Anterior cingulate cortex (tissue), 58 donors: ENCODE measurements at places on chromosomes 2 and 18.

DNA sequence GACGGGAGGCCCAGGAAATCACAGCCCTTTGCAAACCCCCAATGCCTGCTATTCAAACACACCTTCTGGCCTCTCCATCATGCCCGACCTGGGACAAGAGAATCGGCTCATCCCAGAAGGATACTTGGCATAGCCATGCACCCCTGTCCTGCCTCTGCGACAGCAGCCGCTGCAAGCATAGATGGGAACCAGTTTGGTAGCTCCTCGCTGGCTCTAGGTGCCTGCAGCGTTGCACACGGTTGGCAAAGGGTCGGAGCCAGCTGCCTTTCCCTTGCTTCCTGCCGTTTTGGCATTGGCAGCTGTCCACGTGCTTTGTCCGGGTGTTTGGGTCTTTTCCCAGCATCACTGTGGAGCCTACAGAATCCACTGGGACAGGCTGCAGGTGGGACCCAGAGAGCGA, 76.9 kb downstream of the TWIST2 start:
- DNase-seq: no peak

DNA sequence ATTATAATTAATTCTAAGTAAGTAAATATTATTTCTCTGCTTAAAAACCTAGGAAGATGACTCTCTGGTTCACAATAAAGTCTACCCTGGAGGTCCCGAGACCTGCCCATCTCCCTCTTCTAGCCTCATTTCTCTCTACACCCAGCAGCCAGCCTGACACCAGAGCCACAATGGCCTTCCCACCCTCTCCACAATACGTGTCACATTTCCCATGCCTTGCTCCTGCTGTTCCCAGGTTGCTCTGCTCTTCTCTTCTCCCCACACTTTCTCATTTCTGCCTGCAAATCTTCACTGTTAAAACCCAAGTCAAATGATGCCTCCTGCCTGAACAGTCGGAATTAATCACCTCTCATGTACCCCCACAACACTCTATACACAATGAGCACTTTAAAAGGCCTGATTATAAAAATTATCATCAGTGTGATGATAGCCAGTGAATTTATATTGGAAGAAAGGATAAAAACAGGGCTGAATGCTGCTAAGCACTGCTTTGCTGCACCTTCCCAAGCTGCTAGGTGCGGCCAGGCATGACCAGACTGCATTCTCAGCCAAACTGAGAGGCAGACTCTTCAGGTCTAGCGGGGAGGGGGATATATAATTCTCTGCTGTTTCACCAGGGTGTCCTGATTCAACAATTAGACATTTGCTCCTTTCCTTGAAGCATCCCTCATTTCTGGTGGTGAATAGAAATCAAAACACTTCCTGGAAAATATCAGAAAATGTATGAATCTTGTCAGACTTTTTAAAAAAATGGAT, 160.6 kb downstream of the DTNA start:
- DNase-seq: no peak

DNA sequence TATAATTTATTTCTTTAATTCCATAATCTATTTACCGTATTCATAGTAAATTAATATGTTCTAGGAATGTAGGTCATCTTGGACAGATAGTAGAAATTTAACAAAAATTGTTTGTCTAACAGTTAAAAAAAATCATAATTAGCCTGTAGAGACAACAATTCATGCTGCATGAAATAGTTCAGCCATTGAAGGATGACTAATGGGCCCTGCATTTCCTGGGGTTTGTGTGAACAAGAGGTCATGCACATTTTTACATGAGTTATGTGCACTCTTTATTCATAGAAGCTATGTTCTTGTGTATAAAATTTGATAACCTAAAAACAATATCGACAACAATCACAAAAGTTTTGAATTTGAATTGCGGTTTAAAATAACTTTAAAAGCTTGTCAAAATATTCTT, 1663.6 kb downstream of the SUCLG1 start:
- no peak for DNase-seq

GRCh38 chr2:55230551-55230950, 1.5 kb downstream of the CLHC1 start:
- no peak for DNase-seq

GRCh38 chr18:13514558-13514957, 211.8 kb downstream of the FAM210A start:
- no peak for DNase-seq

- DNase-seq: no peak
Measured at GRCh38 chr18:44958040-44958439, 277.4 kb downstream of the SETBP1 start.

- DNase-seq: no peak
Measured at GRCh38 chr2:60596411-60596810, 43.0 kb upstream of the BCL11A start.

GRCh38 chr18:58668211-58668610, 3.1 kb upstream of the MALT1 start:
- DNase-seq: no peak

DNA sequence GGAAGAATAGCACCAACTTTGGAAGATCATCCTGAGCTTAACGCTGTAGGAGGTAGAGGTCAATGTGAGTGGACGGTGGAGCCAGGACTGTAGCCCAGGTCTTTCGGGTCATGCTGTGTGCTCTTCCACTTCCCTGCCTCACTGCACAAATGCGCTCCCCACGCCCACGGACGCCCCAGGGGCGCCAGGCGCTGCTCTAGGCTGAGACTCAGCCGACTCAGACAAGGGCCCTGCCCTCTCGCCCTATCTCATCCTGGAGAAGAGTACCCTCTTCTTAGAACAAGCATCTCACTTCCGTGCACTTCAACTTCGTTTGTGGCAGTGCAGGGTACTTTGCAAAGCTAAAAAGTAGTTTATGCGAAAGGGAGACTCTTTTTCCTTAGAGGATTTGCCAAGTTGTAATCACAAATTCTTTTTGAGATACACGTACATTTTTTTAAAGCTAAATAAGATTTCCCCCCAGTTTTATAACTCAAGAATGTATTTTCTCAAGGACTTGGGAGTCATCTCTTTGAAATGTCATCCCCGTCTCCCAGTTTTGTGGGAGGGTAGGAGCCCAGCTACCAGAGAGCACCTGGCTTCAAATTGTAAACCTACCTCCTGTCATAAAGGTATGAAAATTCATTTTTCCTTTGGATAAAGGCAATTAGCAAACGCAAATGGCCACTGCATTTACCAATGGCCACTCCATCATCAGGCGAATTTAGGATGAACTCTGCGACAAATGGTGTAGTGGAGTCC, 1.2 kb upstream of the PRELID3A start:
- no peak for DNase-seq

DNA sequence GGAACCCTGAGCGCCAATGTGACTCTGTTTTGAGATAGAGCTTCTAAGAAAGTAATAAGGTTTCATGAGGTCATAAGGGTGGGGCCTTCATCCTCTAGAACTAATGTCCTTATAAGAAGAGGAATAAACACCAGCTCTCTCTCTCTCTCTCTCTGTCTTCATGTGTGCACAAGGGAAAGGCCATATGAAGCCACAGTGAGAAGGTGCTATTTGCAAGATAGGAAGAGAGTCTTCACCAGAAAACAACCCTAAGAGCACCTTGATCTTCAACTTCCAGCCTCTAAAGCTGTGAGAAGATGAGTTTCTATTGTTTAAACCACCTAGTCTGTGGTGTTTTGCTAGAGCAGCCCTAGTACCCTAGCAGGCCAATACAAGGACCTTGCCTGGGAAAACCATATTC, 55.8 kb downstream of the DOCK10 start:
- DNase-seq: no peak

GRCh38 chr18:48932462-48932818, 18.3 kb downstream of the SMAD7 start:
- no peak for DNase-seq

GRCh38 chr2:75162897-75163296, 36.4 kb downstream of the TACR1 start:
- no peak for DNase-seq

DNA sequence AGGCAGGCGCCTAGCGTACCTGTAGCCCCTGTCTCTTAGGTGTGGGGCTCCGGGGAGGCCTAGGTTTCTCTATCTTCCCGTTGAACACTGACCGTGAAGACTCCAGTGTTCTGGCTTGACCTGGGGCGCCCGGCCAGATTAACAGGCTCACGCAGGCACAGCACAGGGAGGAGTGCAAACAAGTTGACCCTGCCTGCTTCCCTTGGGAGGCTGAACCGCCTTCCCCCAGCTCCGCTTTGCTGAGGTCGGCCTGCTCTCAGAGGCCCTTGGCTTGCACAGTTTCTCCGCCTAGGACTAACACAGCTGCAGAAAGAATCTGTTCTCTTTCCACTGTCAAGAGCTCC, 567 bp downstream of the PCYOX1 start:
- peak; percentile 57 for DNase-seq

DNA sequence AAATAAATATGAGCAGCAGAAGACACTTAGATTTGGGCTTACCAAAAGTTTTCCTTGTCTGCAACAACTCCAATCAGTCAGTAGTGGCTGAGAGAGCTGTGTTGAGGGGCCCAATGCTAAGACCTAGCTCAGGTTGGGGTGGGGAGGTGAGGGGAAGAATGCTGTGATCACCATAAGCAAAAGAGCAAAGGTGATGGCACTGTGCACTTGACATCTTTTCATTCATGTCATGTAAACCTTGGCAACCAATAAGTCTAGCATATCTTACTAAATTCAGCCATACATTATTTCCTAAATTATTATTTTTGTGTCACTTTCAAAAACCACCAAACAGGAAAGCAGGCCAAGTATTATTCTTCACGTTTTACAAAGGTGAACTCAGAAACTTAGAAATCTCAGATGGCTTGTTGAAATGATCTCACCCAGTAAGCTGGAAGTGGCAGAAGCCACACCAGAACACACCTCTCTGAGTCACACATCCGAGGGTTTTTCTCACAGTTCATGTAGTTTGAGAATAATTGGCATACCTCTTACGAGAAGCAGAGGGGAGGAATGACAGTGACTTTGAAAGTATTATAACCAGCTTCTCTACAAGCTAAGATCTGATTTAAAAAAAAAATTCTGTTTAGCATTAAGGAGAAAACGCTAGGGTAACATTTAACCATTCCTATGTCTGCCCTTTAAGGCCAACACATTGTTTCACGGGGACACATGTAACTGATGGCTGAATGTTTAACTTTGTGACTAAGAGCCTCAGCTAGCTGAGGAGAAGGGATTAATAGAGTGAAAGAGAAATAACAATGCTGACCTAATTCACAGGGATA, 43.3 kb upstream of the SETBP1 start:
- no peak for DNase-seq

DNA sequence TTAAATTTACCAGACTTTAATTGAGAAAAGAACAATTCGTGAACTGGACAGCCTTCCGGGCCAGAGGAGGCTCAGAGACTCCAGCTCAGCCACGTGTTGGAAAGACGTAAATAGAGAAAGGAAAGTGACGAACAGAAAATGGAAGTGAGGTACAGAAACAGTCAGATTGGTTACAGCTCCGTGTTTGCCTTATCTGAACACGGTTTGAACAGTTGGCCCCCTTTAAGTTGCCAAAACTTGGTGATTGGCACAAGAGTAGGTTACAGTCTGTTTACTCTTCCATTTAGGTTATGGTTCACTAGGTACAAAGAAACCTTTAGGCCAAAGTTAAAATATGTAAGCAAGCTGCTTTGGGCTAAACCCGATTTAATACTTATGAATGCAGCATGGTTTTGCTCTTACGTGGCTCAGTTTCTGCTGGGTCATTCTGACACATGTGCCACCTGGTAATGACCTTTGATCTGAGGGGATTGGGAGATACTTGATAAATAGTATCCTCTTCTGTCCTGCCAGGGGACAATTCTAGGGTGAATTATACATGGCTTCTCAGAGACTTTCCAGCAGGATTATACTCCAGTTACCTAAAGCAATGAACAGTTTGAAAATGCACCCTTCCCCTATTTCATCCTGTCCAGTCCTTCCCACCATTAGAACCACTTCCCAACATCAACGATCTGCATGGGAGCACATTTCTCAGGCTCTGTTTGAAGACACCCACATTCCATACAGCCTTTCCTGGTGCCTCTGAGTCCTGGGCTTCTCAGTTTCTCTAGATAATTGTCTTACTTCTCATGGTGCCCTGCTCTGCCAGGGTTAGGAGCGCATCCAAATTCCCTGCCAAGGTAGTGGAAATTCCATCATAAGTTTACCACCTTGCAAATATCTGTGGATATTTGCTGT, 65.1 kb upstream of the TGIF1 start:
- no peak for DNase-seq

GRCh38 chr2:117396161-117396560, 418.3 kb upstream of the DDX18 start:
- DNase-seq: no peak

DNA sequence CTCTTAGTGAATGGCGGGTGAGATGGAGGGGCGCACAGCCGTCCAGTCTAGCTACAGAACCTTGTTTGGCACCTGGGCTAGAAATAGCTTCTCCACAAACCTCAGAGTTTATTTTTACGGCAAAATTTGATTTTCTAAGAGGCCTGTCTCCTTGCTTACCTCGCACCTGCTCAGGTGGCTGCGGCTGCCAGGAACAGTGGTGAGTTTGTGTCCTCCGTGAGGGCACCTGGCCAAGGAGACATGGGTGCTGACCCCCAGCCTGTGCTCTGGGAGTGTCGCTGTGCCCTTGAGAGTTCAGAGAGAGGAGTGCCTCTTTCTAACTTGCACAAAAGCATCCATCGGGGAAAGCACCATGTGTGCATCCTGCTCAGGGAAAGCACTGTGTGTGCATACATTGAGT, 97.2 kb downstream of the KLHL29 start:
- DNase-seq: no peak

- DNase-seq: no peak
Measured at GRCh38 chr2:174830561-174830960, 66.3 kb upstream of the CHRNA1 start.

GRCh38 chr2:138267161-138267901, 234.2 kb upstream of the SPOPL start:
- DNase-seq: no peak

GRCh38 chr18:3319894-3320454, 58.0 kb downstream of the MYL12B start:
- no peak for DNase-seq

- DNase-seq: no peak
Measured at GRCh38 chr2:120403676-120404075, 57.7 kb downstream of the INHBB start.

- DNase-seq: no peak
Measured at GRCh38 chr2:200595913-200596312, 10.1 kb downstream of the AOX1 start.

GRCh38 chr2:55204950-55205349, 27.1 kb downstream of the CLHC1 start:
- no peak for DNase-seq

DNA sequence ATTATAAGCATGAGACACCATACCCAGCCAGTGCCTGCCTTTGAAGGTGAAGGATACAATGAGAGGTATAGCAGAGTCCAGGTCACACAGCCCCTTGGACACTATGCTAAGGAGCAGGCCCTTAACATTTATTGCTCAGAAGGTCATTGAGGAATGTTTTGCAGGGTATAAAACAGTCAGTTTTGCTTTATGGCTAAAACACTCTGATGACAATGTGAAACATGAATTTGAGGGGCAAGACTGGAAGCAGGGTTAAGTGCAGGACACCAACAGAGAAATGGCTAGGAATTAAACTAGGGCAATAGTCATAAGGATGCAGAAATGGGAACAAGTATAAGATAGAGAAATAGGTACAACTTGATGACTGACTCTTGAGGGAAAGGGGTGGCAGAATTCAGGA, 141.1 kb downstream of the METTL4 start:
- DNase-seq: no peak
